ENCODE measurements at places on chromosomes 1 and 21.

GRCh38 chr21:34020005-34020847 is 53.2 kb upstream of the MRPS6 start:
- no peak overlapping the region for H3K4me3 ChIP-seq
- H3K36me3 ChIP-seq: no peaks in the 10 kb centered on the region
- H3K4me1 ChIP-seq: peaks cover 5% of the 10 kb centered on the region

- H3K27me3 ChIP-seq: no peaks in the 10 kb centered on the region
- H3K4me1 ChIP-seq: peaks cover 16% of the 10 kb centered on the region
- H3K4me3 ChIP-seq: no peak overlapping the region
- peak overlapping the region; percentile 92 for H3K27ac ChIP-seq
- peak; percentile 82 for DNase-seq
Observed at GRCh38 chr1:170707959-170708655, 44.2 kb downstream of the PRRX1 start.

DNA sequence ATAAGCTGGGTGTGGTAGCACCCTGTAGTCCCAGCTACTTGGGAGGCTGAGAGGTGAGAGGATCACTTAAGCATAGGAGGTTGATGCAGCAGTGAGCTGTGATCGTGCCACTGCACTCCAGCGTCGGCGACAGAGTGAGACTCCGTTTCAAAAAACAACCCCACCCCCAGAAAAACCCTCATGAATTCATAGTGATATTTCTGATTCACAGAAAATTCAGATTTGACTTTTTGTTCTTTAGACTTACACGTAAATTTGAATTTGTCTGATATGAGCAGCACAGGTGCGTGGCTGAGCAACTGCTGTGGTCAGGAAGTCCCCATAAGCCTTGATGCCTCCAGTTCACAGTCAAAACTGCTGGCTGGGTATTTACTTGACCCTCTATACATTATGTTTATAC is 10.0 kb upstream of the MORC3 start:
- H3K4me3 ChIP-seq: no peak overlapping the region
- H3K4me1 ChIP-seq: no peaks in the 10 kb centered on the region
- DNase-seq: no peak
- no peak overlapping the region for H3K27ac ChIP-seq
- no peaks in the 10 kb centered on the region for H3K27me3 ChIP-seq

DNA sequence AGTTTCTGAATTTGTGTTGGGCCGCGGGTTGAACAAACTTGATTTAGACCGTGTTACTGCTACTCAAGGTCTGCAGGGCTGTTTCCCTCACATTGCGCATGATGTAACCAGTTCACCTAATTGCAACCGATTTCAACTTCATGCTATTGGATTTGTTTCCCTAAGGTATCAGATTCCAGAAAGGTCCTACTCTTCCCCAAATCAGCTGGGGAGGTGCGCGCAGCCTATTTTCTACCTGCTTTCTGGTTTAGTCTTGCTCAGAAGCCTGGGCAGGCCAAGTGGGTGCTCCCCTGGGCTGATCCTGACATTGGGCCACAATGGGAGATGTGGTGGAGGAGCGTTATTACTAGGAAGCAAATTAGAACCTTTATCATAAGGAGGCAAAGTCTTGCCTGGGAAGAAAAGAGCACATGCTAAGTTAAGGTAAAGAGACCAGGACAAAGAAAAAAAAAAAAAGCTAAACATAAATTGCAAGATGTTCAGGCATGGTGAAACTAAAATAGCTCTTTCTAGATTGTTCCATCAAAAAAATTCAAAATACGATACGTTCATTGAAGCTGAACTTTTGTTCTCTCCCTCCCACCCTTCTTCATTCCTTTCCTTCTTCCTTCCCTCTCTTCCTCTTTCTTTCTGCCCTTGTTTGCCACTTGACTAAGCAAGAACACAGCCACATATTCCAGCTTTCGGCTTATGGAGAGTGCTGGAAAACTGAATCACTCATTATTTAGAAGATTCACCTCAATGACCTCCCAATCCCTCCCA is 28.8 kb upstream of the TARBP1 start:
- no peak overlapping the region for H3K4me3 ChIP-seq
- H3K27me3 ChIP-seq: no peaks in the 10 kb centered on the region
- no peaks in the 10 kb centered on the region for H3K36me3 ChIP-seq

GRCh38 chr1:183101841-183102276 is 78.6 kb downstream of the LAMC1 start:
- H3K4me3 ChIP-seq: no peak overlapping the region
- DNase-seq: no peak
- no peaks in the 10 kb centered on the region for H3K27me3 ChIP-seq
- H3K27ac ChIP-seq: no peak overlapping the region
- H3K4me1 ChIP-seq: peaks cover 2% of the 10 kb centered on the region
